GM12878 (cell line): ENCODE measurements at places on chromosomes 5 and 9. TPM values are rescaled to one million over a fixed set of nuclear protein-coding genes. Genes with fewer than 3 reads are reported as not detected.

Gene CDH9
- not detected in 2 replicates for polyA plus RNA-seq

Gene FANCG
- 71.3 and 78.7 TPM in 2 replicates for polyA plus RNA-seq

Gene RETREG1
- polyA plus RNA-seq = 6.0 and 8.0 TPM in 2 replicates

Gene SLC23A1
- polyA plus RNA-seq = 1.1 and 1.6 TPM in 2 replicates

Gene MLANA
- 0.21 and 0.26 TPM in 2 replicates for polyA plus RNA-seq

Gene SPTAN1
- 56.6 and 66.1 TPM in 2 replicates for polyA plus RNA-seq

Gene RRAGA
- 74.6 and 75.5 TPM in 2 replicates for polyA plus RNA-seq

Gene KCNN2
- 0.21 and 0.42 TPM in 2 replicates for polyA plus RNA-seq

Gene DMGDH
- polyA plus RNA-seq = 0.54 TPM in 1 of 2 replicates, not detected in the other

Gene ACSL6
- polyA plus RNA-seq = not detected in 2 replicates

Gene FBLL1
- not detected in 2 replicates for polyA plus RNA-seq

Gene OLFML2A
- 0.03 TPM in 1 of 2 replicates, not detected in the other for polyA plus RNA-seq

Gene CYLC2
- not detected in 2 replicates for polyA plus RNA-seq

Gene FOXI1
- not detected in 2 replicates for polyA plus RNA-seq

Gene ADAMTS16
- polyA plus RNA-seq = not detected in 2 replicates

Gene OBP2B
- polyA plus RNA-seq = not detected in 2 replicates

Gene WNT8A
- polyA plus RNA-seq = not detected in 2 replicates

Gene HEMGN
- 0.06 TPM in 1 of 2 replicates, not detected in the other for polyA plus RNA-seq

Gene PCSK5
- not detected in 2 replicates for polyA plus RNA-seq

Gene PCDHA13
- polyA plus RNA-seq = not detected in 2 replicates

Gene IGIP
- 0.57 and 0.64 TPM in 2 replicates for polyA plus RNA-seq

Gene ADRA1B
- polyA plus RNA-seq = not detected in 2 replicates

Gene SV2C
- polyA plus RNA-seq = 0.56 and 1.1 TPM in 2 replicates

Gene FOXD4L4
- polyA plus RNA-seq = not detected in 2 replicates

Gene SIT1
- 63.8 and 65.0 TPM in 2 replicates for polyA plus RNA-seq

Gene SURF4
- 134 and 146 TPM in 2 replicates for polyA plus RNA-seq

Gene SLC6A7
- not detected in 2 replicates for polyA plus RNA-seq

Gene SCAI
- 5.3 and 5.4 TPM in 2 replicates for polyA plus RNA-seq

Gene NCS1
- not detected in 2 replicates for polyA plus RNA-seq

Gene TEX48
- not detected in 2 replicates for polyA plus RNA-seq

Gene CERT1
- polyA plus RNA-seq = 25.1 and 29.9 TPM in 2 replicates

Gene DMRT2
- 0.09 TPM in 1 of 2 replicates, not detected in the other for polyA plus RNA-seq

Gene CER1
- not detected in 2 replicates for polyA plus RNA-seq

Gene CD14
- polyA plus RNA-seq = 0.20 TPM in 1 of 2 replicates, not detected in the other

Gene STOM
- 41.3 and 44.0 TPM in 2 replicates for polyA plus RNA-seq

Gene CCDC152
- polyA plus RNA-seq = 21.6 and 22.7 TPM in 2 replicates

Gene NKD2
- polyA plus RNA-seq = 0.62 and 0.83 TPM in 2 replicates

Gene MYMK
- not detected in 2 replicates for polyA plus RNA-seq

Gene IFNA21
- not detected in 2 replicates for polyA plus RNA-seq

Gene SPINK6
- not detected in 2 replicates for polyA plus RNA-seq

Gene STKLD1
- 0.07 and 0.29 TPM in 2 replicates for polyA plus RNA-seq

Gene ST6GALNAC4
- polyA plus RNA-seq = 46.3 and 49.9 TPM in 2 replicates

Gene GRM6
- polyA plus RNA-seq = not detected in 2 replicates

Gene STOML2
- polyA plus RNA-seq = 284 and 292 TPM in 2 replicates

Gene IFNA13
- not detected in 2 replicates for polyA plus RNA-seq

Gene MEGF10
- not detected in 2 replicates for polyA plus RNA-seq

Gene FOXD4
- polyA plus RNA-seq = 0.07 TPM in 1 of 2 replicates, not detected in the other

Gene MYOZ3
- 0.32 TPM in 1 of 2 replicates, not detected in the other for polyA plus RNA-seq
